ENCODE measurements at places on chromosomes 12 and 14. TPM values are rescaled to one million over a fixed set of nuclear protein-coding genes. Genes with fewer than 3 reads are reported as not detected.

DNA sequence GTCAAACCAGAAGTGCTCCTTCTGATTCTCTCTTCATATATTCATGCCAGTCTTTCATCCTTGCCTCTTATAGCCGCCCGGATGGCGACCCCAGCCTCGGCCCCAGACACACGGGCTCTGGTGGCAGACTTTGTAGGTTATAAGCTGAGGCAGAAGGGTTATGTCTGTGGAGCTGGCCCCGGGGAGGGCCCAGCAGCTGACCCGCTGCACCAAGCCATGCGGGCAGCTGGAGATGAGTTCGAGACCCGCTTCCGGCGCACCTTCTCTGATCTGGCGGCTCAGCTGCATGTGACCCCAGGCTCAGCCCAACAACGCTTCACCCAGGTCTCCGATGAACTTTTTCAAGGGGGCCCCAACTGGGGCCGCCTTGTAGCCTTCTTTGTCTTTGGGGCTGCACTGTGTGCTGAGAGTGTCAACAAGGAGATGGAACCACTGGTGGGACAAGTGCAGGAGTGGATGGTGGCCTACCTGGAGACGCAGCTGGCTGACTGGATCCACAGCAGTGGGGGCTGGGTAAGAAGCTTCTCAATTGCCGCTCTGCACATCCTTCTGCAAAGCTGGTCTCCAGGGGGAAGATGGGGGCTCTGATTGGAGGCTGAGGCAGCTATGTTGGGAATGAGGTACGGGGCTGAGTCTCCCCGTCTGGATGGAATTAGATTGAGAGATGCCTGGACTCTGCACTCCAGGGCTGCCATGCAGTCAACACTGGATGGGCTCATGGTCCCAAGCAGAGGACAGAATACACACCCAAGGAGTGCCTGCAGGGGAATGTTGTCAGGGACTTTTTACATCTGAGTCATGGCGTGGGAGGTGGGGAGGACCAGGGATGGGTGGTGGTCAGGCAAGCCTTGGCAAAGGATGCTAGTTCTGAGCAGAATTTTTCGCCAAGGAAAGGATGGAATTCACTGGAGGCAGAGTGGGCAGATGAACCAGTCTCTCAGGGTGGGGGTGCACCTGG, 1.3 kb downstream of the BCL2L2 start:
- H3K27ac ChIP-seq, result no peak overlapping the region
- H3K36me3 ChIP-seq, result no peaks in the 10 kb centered on the region

DNA sequence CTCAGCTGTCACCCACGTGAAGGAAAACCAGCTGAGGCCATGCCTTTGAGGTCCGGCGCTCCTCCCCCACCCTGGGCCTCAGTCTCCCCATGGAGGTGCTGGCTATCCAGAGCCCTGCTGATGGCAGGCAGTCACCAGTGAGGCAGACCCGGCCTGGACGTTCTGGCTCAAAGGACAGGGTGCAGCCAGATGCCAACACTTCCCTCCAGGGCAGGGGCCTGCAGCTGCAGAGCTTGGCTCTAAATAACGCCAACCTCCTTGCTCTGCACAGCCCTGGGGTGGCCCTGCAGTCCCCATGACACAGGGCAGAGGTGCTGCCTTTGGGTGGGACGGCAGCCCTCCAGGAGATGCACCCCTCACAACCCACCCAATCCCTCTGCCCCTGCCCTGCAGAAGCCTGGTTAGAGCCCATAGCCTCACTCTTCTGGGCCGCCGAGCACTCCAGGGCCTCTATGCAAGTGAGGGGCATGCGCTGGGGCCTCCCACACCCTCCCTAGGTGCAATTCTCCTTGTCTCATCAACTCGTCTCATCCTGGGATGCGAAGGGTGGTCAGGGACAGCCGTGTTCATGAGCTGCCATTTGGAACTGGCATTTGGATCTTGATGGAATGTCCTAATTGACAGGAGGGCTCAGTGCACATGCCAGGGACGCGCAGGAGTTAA, 30.4 kb downstream of the CCDC85C start:
- no peak overlapping the region for H3K4me3 ChIP-seq
- H3K36me3 ChIP-seq, result no peaks in the 10 kb centered on the region
- no peaks in the 10 kb centered on the region for H3K4me1 ChIP-seq
- H3K27ac ChIP-seq, result no peak overlapping the region

GRCh38 chr12:108788076-108788782, 56.9 kb upstream of the CORO1C start:
- H3K27me3 ChIP-seq, result no peaks in the 10 kb centered on the region
- no peak for DNase-seq
- H3K36me3 ChIP-seq, result peaks cover 10% of the 10 kb centered on the region
- H3K27ac ChIP-seq, result no peak overlapping the region
- no peaks in the 10 kb centered on the region for H3K4me1 ChIP-seq
- H3K4me3 ChIP-seq, result no peak overlapping the region

DNA sequence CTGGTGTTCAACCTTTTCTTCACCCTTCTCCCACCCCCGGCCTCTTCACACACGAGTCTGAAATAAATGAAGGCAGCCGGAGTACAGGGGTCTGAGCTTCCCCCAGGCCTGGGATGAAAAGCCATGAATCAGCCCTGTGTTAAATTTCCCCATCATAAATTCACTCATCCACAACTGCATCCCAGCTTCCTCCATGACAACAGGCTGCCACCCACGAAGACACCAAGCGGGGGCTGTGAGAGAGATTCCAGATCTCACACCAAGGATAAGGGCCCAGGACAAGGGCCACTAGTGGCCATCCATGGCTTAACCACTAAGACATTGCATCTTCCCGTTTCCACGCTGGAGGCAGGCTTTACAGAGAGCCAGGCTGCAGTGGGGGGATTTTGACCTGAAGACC, 93.9 kb upstream of the NCOR2 start:
- no peak for DNase-seq
- H3K27me3 ChIP-seq, result no peaks in the 10 kb centered on the region
- no peak overlapping the region for H3K27ac ChIP-seq
- H3K36me3 ChIP-seq, result no peaks in the 10 kb centered on the region
- H3K4me1 ChIP-seq, result no peaks in the 10 kb centered on the region

GRCh38 chr12:116174006-116174405, 103.5 kb downstream of the MED13L start:
- DNase-seq, result no peak
- no peaks in the 10 kb centered on the region for H3K27me3 ChIP-seq
- peaks cover 57% of the 10 kb centered on the region for H3K4me1 ChIP-seq
- H3K36me3 ChIP-seq, result no peaks in the 10 kb centered on the region
- no peak overlapping the region for H3K27ac ChIP-seq

GRCh38 chr12:42859612-42860011, 270.1 kb upstream of the PRICKLE1 start:
- H3K27ac ChIP-seq, result no peak overlapping the region
- DNase-seq, result no peak
- no peaks in the 10 kb centered on the region for H3K36me3 ChIP-seq
- no peak overlapping the region for H3K4me3 ChIP-seq

- DNase-seq, result no peak
- no peaks in the 10 kb centered on the region for H3K36me3 ChIP-seq
- H3K4me3 ChIP-seq, result no peak overlapping the region
- H3K4me1 ChIP-seq, result no peaks in the 10 kb centered on the region
Measured at GRCh38 chr12:28869197-28869596, 279.9 kb upstream of the FAR2 start.

GRCh38 chr14:49581209-49582112, 4.7 kb downstream of the RPS29 start:
- no peak overlapping the region for H3K27ac ChIP-seq
- H3K4me1 ChIP-seq, result peaks cover 52% of the 10 kb centered on the region

The E2F7 gene
- total RNA-seq, result 0.26 TPM

The SLC2A14 gene
- total RNA-seq, result 3.5 TPM

The PYGL gene
- 0.72 TPM for total RNA-seq

The SPX gene
- 0.49 TPM for total RNA-seq

The ACIN1 gene
- 317 TPM for total RNA-seq

The KLRC1 gene
- total RNA-seq, result not detected

The SSTR1 gene
- not detected for total RNA-seq
